ENCODE measurements at places on chromosomes 2 and 18. TPM values are rescaled to one million over a fixed set of nuclear protein-coding genes. Genes with fewer than 3 reads are reported as not detected.

The PDE1A gene
- 16.3 TPM for total RNA-seq

The STON1 gene
- 4.9 TPM for total RNA-seq

The LDLRAD4 gene
- not detected for total RNA-seq

The SNORC gene
- 0.63 TPM for total RNA-seq

The PHLPP1 gene
- 9.4 TPM for total RNA-seq

The HAAO gene
- total RNA-seq, result not detected

The SCYGR4 gene
- not detected for total RNA-seq

The KCNG2 gene
- total RNA-seq, result not detected

The CYP27C1 gene
- total RNA-seq, result 0.65 TPM

The LIMS4 gene
- 1.0 TPM for total RNA-seq

GRCh38 chr2:180819106-180819505, 161.3 kb upstream of the UBE2E3 start:
- DNase-seq, result peak; percentile 2

GRCh38 chr2:164242409-164242808, 378.9 kb downstream of the GRB14 start:
- DNase-seq, result no peak

- DNase-seq, result peak; percentile 38
Measured at GRCh38 chr18:35775887-35776286, 194.3 kb downstream of the GALNT1 start.

DNA sequence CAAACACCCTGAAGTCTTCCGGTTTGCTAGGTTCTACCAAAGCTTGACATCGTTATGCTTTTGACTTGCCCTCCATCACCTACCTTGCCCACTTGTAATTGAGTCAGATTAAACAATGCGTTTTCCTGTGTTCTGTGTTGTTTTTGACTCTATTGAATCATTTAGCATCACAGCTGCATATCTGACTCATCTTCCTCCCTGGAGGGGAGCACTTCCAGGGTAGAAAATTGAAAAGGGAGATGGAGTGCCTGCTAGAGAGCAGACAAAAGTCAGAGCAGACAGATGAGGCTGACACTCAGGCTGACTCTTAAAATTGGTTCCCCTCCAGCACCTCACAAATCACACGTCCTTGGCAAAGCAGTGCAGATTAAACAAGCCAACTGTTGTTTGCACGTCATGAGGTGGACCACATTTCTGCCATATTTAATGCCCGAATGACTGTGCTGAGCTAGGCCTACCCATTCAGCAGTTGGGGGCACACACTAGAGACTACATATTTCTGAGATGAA, 2.2 kb downstream of the MPP4 start:
- DNase-seq, result peak; percentile 93

GRCh38 chr2:230693411-230693810, 19.2 kb upstream of the CAB39 start:
- DNase-seq, result no peak

GRCh38 chr2:42098571-42099437, 51.0 kb downstream of the PKDCC start:
- DNase-seq, result peak; percentile 49

DNA sequence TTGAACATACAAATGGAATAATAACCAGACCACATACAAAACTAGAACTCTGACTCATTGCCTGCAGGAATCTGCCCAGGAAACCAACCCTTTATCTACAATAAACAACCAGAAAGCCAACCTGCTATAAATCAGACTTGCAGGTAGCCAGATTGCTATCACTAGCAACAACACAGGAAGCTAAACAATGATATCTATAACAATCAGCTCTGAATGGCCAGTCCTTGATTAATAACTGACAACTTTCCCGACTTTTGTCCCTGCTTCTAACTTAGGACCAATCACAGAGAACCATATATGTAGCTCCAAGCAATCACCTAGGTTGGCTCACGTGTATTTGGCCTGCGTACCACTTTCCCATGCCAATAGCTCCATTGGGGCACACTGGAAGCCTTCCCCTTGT, 470.8 kb downstream of the RIT2 start:
- no peak for DNase-seq

DNA sequence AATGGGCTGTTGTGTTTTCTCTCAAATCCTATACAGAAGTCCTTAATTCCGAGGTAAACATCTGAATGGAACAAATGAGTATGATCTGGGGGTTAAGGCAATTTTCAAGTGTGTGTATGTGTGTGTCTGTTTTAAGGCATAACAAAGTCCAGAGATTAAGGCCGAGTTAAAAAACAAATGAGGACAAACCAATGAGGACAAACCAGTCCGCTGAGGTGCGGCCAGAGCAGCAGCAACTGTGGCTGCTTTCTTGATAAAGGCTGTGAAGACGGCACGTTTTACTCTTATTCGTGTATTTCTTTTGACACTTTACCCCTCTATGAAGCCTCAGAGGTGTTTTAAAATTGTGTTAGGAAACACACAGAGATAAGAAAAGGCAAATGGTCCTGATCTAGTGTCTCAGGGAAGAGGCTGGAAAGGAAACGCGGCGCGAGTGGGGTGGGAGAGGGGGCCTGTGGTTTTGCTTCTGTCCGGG, 495 bp upstream of the GULP1 start:
- peak; percentile 19 for DNase-seq

DNA sequence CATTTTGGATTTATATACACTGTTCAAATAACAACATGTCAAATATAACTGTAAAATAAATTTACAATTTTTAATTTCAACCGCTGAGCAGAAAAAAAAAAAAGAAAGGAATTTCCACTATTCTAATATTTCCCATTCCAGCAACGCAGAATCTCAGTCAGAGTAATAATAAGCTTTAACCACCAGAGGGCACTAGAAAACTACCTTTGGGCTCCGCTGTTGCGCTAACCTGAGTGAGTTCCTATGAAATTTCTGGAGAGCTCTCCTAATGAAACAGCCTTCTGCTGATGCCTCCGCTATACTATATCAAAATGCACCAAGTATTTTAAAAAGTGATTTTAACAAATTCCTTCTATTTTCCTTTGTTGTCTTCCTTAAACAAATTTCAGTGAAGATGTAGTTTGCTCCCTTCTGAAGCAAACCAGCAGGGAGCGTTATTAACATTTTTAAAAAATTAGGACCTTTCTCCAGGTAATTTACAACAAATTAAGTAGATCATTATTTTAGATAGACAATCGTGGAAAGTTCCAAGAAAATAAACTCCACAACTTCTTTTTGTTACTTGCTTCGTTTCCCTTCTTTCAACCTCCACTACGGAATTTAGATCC, 23.0 kb downstream of the ERMN start:
- peak; percentile 81 for DNase-seq

- peak; percentile 77 for DNase-seq
Measured at GRCh38 chr2:26692279-26692896, at the start of gene KCNK3. KCNK3 (plus strand) TSS chr2:26692722; CDS start chr2:26692876, 154 bp downstream.

GRCh38 chr18:74453642-74454198, 3.4 kb downstream of the DIPK1C start:
- no peak for DNase-seq

DNA sequence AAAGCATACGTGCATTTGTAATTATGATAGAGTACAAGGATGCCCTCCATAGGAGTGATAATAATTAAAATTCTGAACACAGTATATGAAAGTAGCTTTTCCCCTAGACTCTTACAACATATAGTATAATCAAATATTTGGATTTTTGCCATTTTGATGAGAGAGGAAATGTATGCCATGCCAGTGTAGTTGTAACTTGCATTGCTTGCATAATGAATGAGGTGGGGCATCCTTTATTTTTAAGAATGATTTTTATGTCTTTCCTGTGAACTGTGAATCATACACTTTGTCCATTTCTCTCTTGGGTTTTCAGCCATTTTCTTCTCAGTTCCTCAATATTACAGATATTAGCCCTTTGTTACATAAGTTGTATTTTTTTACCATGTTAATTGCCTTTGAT, 197.5 kb downstream of the SCG2 start:
- no peak for DNase-seq

DNA sequence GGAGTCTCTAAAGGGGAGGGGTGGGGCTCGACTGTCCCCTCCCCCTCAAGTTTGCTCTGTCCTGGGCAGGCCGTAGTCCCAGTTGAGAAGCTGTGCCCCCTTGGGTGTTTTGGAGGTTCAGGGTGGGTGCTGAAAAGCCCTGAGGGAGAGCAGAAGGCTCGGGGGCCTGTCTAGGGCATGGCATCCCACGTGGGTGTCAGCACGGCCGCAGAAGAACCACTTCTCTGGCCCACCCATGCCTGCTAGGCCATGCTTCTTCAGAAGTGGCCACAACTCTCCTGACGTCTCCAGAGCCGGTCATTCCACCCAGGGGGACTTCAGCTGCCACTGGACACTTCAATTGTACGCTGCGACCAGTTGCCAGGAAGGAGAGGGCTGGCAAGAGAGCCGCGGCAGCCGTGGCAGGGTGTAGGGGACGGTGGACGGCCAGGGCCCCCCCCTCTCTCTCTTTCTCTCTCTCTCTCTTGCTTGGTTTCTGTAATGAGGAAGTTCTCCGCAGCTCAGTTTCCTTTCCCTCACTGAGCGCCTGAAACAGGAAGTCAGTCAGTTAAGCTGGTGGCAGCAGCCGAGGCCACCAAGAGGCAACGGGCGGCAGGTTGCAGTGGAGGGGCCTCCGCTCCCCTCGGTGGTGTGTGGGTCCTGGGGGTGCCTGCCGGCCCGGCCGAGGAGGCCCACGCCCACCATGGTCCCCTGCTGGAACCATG, at the start of gene INPP5D:
INPP5D (plus strand) TSS at position 546 of the 704 bp plus-strand sequence; CDS start at position 683, 137 bp downstream.
- DNase-seq, result no peak

GRCh38 chr2:41026613-41027012, 574.7 kb upstream of the SLC8A1 start:
- DNase-seq, result no peak

GRCh38 chr2:9753665-9754531, 89.4 kb upstream of the TAF1B start:
- DNase-seq, result no peak

- DNase-seq, result no peak
Measured at GRCh38 chr2:68390114-68390513, 25.0 kb downstream of the PLEK start.

DNA sequence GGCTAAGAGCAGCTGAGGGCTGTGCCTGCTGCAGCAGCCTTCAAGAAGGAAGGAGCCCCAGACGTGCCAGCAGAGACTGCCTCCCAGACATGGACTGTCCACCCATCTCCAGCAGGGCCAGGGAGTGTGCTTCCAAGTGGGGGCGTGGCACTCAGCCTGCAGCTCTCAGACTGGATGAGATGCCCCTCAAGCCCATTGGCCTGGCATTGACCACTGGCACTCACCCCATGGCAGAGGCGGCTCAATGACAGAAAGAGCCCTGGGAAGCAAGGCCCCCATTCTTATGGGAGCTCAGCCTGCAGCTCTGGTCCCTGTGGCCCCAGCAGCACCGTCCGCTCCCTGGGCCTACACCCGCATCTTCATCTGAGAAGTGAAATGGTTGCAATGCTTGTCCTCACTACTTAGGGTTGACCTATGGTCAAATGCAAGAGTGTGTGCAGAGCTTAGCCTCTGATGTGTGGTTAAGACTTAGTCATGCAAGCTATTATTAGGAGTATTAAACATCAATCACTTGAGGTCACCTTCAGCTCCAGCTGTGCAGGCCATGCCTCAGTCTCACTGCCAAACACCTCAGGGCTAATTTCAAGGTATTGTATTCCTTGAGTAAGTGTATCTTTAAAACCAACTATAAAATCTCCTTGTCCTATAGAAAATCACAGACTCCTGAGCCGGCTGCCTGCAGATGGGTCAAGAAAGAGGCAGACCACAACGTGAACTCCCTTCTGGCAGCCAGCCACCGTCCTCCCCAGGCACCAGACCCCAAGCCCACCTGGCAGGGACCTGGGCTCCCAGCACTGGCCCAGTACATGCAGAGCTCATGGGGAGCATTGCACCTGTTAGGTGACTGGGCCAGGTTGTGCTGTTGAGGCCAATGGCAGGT, 194.8 kb downstream of the NDUFA10 start:
- no peak for DNase-seq

DNA sequence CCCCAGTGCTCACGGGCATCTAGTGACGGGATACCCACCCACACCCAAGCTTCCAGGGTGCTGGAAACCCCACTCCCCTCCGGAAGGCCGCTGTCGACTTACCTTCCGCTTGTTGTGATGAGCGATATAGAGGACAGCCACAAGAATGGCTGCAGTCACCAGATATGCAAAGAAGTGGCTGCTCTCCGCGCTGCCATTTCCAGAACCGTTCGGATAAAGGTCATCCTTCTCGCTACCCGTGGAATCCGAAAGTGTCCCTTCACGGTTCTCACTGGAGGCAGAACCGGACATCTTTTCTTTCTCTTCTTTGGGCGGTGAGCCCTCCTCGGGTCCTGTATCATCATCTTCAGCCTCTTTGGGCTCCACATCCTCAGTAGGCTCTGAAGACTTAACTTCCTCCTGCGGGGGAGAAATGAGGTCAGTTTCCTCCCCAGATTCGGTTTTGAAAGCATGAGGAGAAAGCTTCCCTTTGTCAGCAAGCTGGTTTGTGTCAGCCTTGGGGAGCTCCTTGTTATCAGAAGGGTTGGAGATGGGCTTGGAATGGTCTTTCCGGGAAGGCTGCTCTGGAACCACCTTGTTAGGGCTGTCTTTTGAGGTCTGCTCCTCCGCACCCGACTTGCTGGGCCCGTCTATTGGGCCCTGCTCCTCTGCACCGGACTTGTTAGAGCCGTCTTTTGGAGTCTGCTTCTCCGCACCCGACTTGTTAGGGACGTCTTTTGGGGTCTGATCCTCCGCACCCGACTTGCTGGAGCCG, 1.2 kb downstream of the TGOLN2 start:
- DNase-seq, result peak; percentile 64

- DNase-seq, result peak; percentile 59
Measured at GRCh38 chr2:75053484-75054112, 95.2 kb downstream of the POLE4 start.

DNA sequence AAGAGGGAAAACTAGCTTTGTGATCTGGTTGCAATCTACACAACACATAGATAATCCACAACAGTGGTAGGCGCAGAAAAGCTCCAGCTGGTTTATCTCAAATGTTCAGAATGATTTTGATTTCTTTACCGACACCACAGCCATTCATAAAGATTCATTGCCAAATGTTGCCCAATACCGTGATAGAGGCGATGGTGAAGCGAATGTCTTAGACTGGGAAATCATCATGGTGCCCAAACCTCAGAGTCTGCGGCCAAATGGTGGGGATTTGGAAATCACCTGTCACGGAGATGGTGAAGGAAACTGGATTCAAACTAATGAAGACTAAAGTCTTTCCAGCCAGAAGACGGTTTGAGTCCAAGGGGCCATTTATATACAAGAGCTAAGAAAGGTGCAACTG, 48.5 kb upstream of the CCDC150 start:
- DNase-seq, result no peak

DNA sequence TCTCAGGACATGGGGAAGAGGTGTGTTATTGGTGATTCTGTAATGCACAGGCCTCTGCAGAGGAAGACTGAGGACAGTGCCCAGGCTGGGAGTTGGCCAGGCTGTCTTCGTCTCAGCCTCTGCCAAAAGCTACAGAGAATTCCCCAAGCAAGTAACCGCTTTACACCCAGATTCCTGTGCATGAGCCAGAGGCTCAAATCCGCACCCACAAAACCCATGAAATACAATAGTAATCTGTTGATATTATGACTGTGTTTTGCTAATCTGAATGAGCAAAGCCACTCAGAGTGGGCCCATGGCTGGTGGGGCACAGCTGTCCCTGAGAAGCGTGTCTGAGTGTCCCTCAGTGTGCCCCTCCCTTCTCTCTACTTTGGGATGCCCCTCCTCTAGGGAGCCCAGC, 149.5 kb upstream of the PXDN start:
- DNase-seq, result no peak

Measured in GM23248 (cell line).